NCI-H510A (cell line): ENCODE measurements at places on chromosomes 1 and 21.

DNA sequence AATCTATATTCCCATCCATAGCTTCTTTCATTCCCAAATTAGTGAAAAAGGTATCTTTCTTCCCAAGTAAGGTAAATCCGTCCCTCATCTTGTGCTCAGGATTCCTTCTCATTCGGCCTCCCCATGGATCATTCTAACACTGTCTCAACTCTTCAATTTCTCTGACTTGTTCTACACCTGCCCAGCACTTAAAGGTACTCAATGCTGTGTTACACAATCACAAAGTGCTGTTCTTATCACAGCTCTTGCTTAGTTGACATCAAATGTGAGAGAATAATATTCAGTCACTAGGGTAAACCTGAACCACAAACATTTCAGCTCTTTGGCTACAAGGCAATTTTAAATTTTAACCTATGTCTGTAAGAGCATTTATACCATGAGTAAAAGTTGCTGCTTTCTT is 94.8 kb downstream of the DIRAS3 start:
- DNase-seq, result no peak

DNA sequence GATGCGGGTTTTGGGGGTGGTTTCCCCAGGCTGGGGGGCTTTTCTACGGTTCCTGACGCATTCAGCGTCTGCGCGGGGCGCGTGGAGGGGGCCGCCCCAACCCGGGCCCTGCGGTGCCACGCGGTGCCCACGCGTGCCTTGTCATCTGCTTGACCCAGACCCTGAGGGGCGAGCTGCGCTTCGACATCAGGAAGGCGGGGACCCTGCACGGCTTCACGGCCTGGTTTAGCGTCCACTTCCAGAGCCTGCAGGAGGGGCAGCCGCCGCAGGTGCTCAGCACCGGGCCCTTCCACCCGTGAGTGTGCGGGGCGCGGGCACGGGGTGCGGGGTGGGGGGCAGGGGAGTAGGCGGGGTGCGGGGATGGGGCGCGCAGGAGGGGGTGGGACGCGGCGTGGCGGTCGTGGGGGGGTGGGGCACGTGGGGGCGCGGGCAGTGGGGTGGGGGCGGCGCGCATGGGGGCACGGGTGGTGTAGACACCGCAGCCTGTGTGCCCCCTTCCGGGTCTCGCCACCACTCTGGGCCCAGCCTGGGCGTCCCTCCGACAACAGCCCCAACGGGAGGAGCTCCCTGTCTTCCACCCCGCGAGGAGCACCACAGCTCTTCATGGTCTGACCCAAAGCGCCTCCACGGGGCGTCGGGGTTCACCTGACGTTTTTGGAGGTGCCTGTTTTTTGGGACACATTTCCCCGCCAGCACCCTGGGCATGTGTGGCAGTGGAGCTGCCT is 26.3 kb downstream of the PRMT2 start:
- no peak for DNase-seq

- DNase-seq, result no peak
Measured at GRCh38 chr1:172109359-172109758, 268.1 kb downstream of the DNM3 start.

DNA sequence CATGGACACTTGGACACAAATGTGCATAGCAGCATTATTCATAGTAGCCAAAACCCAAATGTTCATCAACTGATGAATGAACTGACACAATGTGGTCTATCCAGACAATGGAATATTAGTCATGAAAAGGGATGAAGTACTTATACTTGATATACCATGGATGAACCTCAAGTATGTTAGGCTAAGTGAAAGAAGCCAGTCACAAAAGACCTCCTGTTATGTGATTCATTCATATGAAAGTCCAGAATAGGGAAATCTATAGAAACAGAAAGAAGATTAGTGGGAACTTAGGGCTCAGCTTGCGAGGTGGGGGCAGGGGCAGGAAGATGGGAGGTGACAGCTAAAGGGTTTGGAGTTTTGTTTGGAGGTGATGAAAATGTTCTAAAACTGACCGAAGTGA is 7.4 kb downstream of the KCNE1 start:
- no peak for DNase-seq

- DNase-seq, result no peak
Measured at GRCh38 chr1:117679868-117680267, 74.0 kb downstream of the TENT5C start.

DNA sequence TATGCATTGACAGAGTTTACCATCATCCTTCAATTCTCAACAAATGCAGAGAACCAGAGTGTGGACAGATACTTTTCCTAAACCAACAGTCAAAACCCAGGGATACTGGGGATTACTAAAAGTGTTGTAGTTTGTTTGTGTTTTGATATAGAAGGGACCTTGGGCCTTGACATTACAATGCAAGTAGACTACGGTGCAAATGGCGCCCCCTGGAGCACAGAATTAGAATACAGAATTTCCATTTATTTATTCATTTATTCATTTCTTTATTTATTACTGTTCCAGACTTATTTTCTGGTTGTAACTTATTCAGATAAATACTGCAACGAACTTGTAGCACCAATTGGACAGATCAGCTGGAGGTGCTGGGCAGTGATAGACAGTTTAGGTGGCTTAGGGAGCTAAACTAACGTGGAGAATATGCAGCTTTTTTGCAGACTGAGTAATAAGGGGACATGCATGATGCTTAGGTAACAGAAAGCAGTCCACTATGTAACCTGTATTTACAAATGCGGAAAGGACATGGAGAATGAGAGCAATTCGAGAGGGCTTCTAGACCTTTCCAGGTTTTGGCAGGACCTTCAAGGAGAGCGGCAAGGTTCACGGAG is 42.6 kb downstream of the KIRREL1 start:
- DNase-seq, result no peak

DNA sequence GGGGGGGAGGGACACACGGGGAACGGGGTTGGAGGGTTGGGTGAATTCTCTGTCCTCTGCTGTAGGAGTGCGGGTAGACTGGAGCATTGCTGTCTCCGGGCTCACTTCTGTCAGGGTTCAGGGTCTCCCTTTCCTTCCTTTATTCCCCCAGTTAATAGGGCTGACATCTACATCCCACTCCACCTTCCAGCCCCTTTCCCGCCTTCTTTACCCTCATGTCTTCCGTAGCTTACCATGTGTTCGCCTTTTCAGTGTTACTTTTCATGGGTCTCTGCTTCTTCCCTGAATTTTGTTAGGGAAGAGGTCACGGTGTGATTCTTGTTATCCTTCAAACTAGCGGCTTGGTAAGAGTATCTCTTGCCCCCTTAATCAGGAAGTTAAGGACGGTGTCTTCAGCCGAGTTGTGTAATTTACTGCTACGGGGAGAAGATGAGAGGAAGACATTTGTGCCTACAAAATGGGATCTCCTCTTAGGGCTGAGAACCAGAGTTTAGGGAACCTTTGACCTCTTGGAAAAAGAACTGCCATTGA is 917 bp downstream of the RAP1A start:
- peak; percentile 36 for DNase-seq

- no peak for DNase-seq
Measured at GRCh38 chr1:4056422-4056821, 156.3 kb upstream of the C1orf174 start.

GRCh38 chr1:75677443-75677842 is 47.1 kb upstream of the ACADM start:
- DNase-seq, result no peak

GRCh38 chr1:24308365-24309015 is 10.7 kb upstream of the GRHL3 start:
- DNase-seq, result no peak

DNA sequence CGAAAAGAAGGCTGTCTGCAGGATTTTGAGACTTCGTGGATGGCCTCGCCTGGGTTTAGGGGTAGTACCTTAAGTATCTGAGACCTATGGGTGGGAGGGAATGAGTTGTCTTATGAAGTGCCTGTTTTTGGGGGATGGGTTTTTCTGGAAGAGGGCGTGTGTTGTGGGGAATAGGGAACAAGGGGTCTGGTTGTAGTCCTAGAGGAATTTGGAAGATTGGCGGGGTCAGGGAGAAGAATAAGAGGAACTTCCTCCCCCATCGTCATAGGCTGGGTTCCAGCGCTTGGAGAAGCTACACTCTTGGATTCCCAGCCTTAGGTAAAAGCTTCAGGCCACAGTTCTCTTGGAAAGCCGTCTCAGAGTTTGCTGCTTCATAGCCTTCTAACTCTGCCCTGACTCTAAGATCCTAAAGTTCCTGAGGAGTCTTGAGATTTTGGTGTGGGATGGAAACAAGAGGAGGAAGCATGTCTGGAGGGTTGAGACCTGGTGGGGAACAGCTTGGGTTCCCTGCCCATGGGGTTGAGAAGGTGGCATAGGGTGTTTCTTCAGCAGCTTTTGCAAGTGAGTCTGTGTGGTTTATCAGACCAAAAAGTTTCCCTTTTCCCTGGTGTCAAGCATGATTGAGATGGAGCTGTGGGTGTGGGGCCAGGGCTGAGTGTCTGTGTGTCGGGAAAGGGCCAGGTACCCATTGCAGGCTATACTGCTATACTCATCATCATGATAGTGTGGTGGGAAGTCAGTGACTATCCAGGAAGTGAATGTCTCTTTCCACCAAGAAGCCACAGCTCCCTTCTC is 1.8 kb downstream of the VANGL2 start:
- DNase-seq, result no peak

DNA sequence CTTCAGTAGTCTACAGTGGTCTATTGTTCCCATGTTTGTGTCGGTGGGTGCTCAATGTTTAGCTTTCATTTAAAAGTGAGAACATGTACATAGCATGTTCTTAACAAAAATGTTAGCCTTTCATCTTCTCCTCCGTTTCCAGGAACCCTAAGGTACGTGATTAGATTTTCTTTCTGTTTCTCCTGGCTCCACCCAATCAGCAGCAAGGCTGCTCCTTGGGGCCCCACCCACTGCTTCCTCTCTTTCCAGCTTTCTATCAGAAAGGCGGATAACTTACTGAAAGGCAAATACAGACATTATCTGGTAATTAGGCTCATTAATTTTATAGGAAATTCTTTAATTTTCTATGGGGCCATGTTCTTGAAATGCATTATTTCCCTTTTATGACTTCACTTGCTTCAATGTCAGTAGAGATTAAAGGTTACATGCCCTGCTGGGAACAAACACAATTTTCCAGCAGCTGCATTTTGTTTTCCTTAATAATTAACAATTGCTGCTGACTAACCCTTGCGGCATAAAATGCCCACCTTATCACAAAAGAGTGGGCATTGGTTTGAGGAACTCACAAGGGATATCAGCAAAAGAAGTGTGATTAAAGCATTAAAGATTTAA is 324.9 kb upstream of the SNX7 start:
- no peak for DNase-seq

GRCh38 chr1:59230622-59231021 is 66.3 kb upstream of the FGGY start:
- DNase-seq, result no peak

DNA sequence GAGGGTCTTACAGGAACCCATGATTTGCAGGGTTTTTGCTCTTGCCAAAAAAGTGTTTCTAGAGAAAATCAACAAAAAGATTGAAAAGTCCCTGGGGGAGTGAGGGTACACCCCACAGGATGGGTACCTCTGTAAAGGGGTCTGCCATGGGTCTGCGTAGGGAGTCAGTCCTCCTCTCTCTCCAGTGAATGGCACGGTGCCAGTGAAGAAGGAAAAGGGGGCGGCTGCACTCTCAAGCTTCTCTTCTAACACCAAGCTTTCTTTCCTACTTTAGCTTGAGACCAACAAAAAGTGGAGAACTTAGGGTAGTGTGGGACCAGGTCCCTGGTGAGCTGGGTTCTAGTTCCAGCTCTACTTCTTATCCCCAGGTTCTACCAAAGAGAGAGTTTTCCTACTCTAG is 87.4 kb downstream of the GLUL start:
- DNase-seq, result no peak

GRCh38 chr1:100512803-100513352 is 25.1 kb upstream of the GPR88 start:
- no peak for DNase-seq

GRCh38 chr1:200206761-200207160 is 179.3 kb downstream of the NR5A2 start:
- DNase-seq, result no peak

DNA sequence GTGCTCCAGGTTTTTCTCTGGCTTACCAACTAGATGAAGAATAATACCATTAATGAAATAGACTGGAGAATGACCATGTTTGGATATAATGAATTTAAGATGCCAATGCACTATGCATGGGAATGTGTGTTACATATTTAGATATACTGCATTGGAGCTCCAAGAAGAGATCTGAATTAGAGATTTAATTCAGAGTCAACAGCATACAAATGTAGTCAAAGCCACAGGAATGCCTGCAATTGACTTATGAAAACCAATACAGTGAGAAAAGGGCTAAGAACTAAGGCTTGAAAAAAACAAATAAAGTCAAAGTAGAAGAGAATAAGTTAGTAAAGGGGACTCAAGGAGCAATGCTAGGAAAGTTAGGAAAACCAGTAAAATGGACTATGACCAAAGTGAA is 59.1 kb downstream of the USP24 start:
- no peak for DNase-seq

- DNase-seq, result no peak
Measured at GRCh38 chr1:236143104-236143948, 987 bp downstream of the GPR137B start.

GRCh38 chr1:53349369-53349835 is 21.5 kb upstream of the LRP8 start:
- no peak for DNase-seq

DNA sequence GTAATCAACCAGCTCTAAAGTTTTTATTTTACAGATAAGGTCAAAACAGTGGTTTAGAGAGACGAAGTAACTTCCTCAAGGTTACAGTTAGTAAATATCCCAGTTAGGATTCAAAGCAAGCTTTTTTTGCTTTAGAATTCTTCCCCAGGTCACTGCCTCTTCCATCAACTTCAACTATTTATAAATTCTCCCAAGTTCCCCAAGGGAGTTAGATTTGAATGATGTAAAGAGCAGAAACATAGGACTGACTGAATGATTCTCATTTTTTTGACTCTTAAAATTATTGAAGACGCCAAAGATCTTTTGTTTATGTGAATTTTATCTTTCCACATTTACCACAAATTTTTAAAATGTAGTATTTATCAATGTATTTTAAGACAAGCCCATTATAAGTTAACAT is 4.1 kb downstream of the POGZ start:
- no peak for DNase-seq

- no peak for DNase-seq
Measured at GRCh38 chr1:156539818-156540355, 32.5 kb downstream of the IQGAP3 start.

- no peak for DNase-seq
Measured at GRCh38 chr1:160064746-160065145, 5.2 kb downstream of the KCNJ10 start.

DNA sequence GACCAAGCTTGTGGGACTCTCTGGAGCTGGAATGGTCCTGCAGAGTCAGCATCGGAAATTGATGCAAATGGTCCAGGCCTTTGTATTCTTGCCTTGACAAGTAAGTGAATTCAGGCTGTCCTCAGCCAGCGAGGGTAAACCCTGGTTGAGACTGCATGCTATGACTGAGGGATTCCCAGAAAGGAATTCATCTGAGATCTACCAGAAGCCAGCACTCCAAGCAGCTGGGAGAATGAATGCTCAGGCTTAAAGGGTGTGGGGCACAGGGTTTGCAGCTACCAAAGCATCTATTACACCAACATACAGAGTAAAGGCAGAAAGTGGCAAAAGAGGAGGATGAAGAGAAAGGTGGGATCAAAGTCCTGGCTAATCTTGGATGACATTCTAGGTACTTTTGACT is 257.0 kb upstream of the LYPLAL1 start:
- DNase-seq, result no peak
